Activated CD4-positive, alpha-beta memory T cell treated with anti-CD3 and anti-CD28 coated beads, Interleukin-2, amount 10 ng/mL, durations not matched to agents 7 days and 5 days (primary cell): ENCODE measurements at places on chromosomes 7 and 10.

DNA sequence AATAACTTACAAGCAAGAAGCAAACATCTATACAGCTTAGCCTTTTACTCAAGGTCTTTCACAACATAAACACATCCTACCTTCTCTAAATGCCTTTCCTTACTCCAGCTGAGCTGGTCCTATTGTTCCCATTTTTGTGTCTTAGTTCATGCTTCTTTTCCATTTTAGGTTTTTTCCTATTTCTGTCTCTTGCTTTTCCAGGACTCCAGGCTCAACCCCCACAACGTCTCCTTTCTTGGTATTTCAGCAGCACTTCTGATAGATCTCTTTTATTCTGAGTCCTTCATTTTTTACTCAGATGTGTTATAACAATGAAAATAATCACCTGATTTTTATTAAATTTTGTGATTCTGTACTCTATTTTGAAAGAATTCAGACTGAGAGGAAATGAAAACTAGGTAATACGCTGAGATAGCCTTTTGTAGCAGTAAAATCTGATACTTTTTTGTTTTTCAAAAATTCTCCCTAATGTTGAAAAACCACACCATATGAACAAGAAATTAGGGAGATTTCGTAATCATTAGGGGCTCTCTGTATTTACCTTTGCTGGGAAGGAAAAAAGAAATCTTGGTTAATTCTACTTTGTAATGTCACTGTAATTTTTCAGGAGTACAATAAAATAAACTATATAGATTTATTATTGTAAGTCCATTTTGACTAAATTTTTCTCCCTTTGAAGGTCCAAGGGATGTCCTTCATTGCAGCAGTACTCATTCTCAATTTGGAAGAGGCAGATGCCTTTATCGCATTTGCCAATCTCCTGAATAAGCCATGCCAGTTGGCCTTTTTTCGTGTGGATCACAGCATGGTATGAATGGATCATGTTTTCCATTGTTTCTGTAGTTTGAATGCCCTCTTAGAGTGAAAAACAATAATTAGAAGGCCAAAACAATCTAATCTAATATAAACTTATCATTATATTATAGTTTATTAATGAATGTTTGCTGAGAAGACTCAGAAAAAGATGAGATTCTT lies 24.0 kb upstream of the HELLS start:
- H3K36me3 ChIP-seq = no peaks in the 10 kb centered on the region
- H3K4me3 ChIP-seq = no peak overlapping the region
- peaks cover 2% of the 10 kb centered on the region for H3K27me3 ChIP-seq
- DNase-seq = no peak
- no peak overlapping the region for H3K27ac ChIP-seq
- H3K4me1 ChIP-seq = no peaks in the 10 kb centered on the region

GRCh38 chr7:45662018-45662417 lies 87.8 kb downstream of the ADCY1 start:
- no peak overlapping the region for H3K4me3 ChIP-seq
- H3K36me3 ChIP-seq = no peaks in the 10 kb centered on the region
- no peak overlapping the region for H3K27ac ChIP-seq
- H3K27me3 ChIP-seq = no peaks in the 10 kb centered on the region

GRCh38 chr7:132009778-132010177 lies 453.4 kb upstream of the PODXL start:
- H3K27me3 ChIP-seq = no peaks in the 10 kb centered on the region
- DNase-seq = no peak

GRCh38 chr10:111390813-111391563 lies 314.2 kb downstream of the ADRA2A start:
- no peak overlapping the region for H3K27ac ChIP-seq
- no peak for DNase-seq
- no peaks in the 10 kb centered on the region for H3K4me1 ChIP-seq
- no peaks in the 10 kb centered on the region for H3K36me3 ChIP-seq
- H3K27me3 ChIP-seq = no peaks in the 10 kb centered on the region

- no peak overlapping the region for H3K4me3 ChIP-seq
- peaks cover 52% of the 10 kb centered on the region for H3K4me1 ChIP-seq
- H3K36me3 ChIP-seq = peaks cover 23% of the 10 kb centered on the region
- peak overlapping the region; percentile 3 for H3K27ac ChIP-seq
- DNase-seq = no peak
Observed at GRCh38 chr7:123712619-123713018, 36.2 kb downstream of the WASL start.

- peaks cover under 1% of the 10 kb centered on the region for H3K36me3 ChIP-seq
- no peak overlapping the region for H3K27ac ChIP-seq
- DNase-seq = no peak
- no peaks in the 10 kb centered on the region for H3K4me1 ChIP-seq
Observed at GRCh38 chr7:133724148-133724547, 403.0 kb upstream of the LRGUK start.

DNA sequence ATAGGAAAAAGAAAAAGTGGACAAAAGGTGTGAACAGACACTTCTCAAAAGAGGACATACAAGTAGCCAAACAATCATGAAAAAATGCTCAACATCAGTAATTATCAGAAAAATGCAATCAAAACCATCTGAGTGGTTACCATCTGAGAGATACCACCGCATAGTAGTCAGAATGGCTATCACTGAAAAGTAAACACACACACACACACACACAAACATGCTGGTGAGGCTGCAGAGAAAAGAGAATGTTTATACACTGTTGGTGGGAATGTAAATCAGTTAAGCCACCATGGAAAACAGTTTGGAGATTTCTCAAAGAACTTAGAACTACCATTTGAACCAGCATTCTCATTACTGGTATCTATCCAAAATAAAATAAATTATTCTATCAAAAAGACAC lies 145.7 kb downstream of the CYP26A1 start:
- peaks cover 1% of the 10 kb centered on the region for H3K27me3 ChIP-seq
- H3K36me3 ChIP-seq = no peaks in the 10 kb centered on the region
- H3K27ac ChIP-seq = no peak overlapping the region
- no peak for DNase-seq

DNA sequence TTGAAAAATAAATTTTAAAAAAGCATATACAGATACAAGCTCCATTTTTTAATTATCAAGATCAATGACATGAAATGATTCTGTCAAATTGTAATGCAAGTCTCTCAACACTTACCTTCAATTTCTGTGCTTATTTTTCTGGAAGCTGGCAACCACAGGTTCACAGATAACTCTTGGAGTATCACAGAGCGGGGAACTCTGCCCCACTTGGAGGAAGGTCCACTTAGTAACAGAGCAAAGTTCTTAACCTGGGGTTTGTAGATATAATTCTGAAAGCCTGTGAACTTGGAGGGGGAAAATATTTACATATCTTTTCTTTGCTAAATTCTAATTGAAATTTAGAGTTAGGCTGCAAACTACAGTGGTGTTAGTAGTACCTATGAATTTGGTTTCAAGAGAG lies 2.3 kb upstream of the MGAM start:
- H3K36me3 ChIP-seq = no peaks in the 10 kb centered on the region
- no peak overlapping the region for H3K27ac ChIP-seq
- H3K4me3 ChIP-seq = no peak overlapping the region
- peaks cover 1% of the 10 kb centered on the region for H3K27me3 ChIP-seq
- no peak for DNase-seq

GRCh38 chr7:141320287-141320686 lies 230.9 kb upstream of the AGK start:
- DNase-seq = no peak
- H3K4me1 ChIP-seq = no peaks in the 10 kb centered on the region

DNA sequence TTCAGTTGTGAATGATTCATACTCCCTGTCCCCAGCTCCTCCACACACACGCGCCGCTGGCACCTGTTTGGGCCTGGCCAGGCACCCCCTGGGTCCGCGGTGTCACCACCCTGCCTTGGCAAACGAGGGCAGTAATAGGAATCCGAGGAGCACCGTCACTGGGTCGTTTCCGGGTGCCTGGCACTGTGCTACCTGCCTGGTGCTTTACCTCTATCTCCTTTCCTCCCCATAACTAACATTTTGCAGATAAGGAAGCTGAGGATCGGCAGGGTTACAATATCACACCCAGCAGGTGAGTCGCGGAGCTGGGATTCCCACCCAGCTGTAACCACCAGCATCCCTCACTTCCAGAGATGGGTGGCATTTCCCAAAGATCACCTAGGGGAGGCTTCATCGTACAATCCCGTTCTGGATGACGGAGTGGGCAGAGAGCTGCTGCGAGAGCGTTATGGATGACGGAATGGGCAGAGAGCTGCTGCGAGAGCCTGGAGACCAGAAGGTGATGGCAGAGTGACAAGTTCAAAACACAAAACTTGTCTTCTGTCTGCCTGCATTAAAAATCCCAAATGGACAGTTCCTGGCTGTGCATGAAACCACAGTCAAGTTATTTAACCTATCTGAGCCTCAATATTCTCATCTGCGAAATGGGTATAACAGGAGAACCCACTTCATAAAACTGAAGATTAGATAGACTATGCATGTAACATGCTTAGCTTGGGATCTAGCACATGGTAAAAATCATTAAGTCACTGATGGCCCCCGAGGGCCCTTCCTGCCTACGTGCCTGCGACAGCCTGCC lies 1.1 kb upstream of the HSPA12A start:
- DNase-seq = no peak
- no peaks in the 10 kb centered on the region for H3K36me3 ChIP-seq
- peaks cover 6% of the 10 kb centered on the region for H3K4me1 ChIP-seq
- H3K27ac ChIP-seq = no peak overlapping the region
- peak overlapping the region; percentile 47 for H3K4me3 ChIP-seq

GRCh38 chr10:110398419-110399105 lies 93.8 kb upstream of the SMNDC1 start:
- no peak for DNase-seq
- H3K36me3 ChIP-seq = no peaks in the 10 kb centered on the region
- H3K4me3 ChIP-seq = no peak overlapping the region
- no peaks in the 10 kb centered on the region for H3K27me3 ChIP-seq

GRCh38 chr7:8627325-8627724 lies 193.9 kb downstream of the NXPH1 start:
- no peak for DNase-seq
- H3K36me3 ChIP-seq = no peaks in the 10 kb centered on the region
- no peaks in the 10 kb centered on the region for H3K4me1 ChIP-seq

- H3K27me3 ChIP-seq = peaks cover 45% of the 10 kb centered on the region
- no peaks in the 10 kb centered on the region for H3K36me3 ChIP-seq
- H3K4me3 ChIP-seq = no peak overlapping the region
- H3K4me1 ChIP-seq = peaks cover 5% of the 10 kb centered on the region
Observed at GRCh38 chr7:74025730-74026129, 2.2 kb upstream of the ELN start.

DNA sequence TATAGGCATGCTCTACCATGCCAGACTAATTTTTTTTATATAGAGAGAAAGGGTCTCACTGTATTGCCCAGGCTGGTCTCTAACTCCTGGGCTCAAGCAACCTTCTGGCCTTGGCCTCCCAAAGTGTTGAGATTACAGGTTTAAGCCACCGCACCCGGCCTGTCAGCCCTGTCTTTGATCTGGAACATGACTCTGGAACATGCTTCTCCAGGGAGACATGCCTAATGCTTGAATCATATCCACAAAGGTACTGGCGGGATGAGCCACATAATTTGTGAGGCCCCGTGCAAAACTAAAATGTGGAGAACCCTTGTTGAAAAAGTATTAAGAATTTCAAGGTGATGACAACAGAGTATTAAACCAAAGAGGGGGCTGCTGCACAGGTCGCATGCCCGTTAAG lies 282.8 kb downstream of the ARHGAP12 start:
- no peak for DNase-seq
- H3K4me3 ChIP-seq = no peak overlapping the region
- peaks cover 14% of the 10 kb centered on the region for H3K27me3 ChIP-seq
- no peaks in the 10 kb centered on the region for H3K4me1 ChIP-seq

DNA sequence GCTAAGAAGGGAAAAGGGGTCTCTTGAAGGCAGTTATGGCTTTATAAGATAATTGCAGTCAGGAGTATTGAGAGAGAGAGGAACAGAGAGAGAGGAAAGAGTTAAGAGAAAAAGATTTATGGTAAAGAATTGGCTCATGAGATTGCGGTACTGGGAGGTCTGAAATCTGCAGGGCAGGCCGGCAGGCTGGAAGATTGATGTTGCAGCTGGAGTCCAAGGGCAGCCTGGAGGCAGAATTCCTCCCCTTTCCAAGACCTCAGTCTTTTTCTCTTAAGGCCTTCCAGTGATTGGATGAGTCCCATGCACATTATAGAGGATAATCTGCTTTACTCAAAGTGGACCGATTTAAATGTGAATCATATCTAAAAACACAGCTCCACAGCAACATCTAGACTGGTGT lies 68.4 kb downstream of the HACD1 start:
- peaks cover 1% of the 10 kb centered on the region for H3K4me1 ChIP-seq
- no peak overlapping the region for H3K27ac ChIP-seq
- peaks cover 2% of the 10 kb centered on the region for H3K27me3 ChIP-seq
- DNase-seq = no peak

DNA sequence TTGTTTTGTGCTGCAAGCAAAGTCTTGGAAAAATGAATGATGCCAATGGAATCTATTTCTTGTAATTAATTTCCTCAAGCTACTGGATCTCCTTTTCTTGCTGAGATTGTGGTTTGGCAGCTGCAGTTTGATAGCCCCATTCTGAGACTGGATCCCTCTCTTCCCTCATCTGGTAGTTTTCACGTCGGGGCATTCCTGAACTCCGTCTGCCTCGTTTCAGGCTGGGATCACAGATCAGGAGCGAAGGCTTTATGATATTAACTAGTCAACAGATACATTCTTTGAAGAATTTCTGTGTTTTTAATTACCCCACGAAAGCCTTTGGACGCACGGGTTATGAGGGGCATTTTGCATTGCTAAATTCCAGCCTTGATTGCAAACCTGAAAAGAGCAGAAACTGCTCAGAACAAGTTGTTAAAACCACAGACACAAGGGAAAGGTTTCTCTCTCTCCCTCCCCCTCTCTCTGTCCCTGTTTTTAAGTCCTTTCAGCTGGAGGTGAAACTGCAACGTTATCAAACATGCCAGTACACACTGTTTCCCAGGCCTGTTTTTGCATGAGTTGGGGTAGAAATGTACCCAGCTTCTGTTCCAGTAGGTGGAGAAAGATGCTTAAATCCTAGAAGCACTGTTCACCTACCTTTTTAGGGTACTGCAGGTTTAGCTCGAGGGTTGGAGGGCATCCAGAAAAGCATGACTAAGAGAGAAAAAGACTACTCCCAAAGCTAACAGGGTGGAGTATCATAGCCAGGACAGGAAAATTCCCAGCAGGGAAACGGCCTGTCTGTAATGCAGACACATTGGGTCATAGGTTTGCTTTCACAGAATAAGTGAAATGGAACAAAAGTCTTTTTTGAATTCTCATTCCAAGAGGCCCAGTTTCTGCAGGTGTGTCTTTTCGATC lies 124.3 kb downstream of the CUX1 start:
- H3K36me3 ChIP-seq = no peaks in the 10 kb centered on the region
- no peak overlapping the region for H3K4me3 ChIP-seq
- H3K4me1 ChIP-seq = no peaks in the 10 kb centered on the region
- no peaks in the 10 kb centered on the region for H3K27me3 ChIP-seq
- DNase-seq = no peak
- no peak overlapping the region for H3K27ac ChIP-seq

- H3K27ac ChIP-seq = peak overlapping the region; percentile 92
- peak; percentile 69 for DNase-seq
- no peaks in the 10 kb centered on the region for H3K27me3 ChIP-seq
- peaks cover 33% of the 10 kb centered on the region for H3K4me1 ChIP-seq
- peak overlapping the region; percentile 86 for H3K4me3 ChIP-seq
Observed at GRCh38 chr7:1532456-1533254, 2.2 kb downstream of the MAFK start.
